ENCODE measurements at places on chromosomes 7 and 10. TPM values are rescaled to one million over a fixed set of nuclear protein-coding genes. Genes with fewer than 3 reads are reported as not detected.

The GPER1 gene
- total RNA-seq = 3.9 TPM

The WNT16 gene
- total RNA-seq = not detected

The FEZF1 gene
- total RNA-seq = not detected

The MSS51 gene
- total RNA-seq = 3.5 TPM

The KIAA1549 gene
- 1.8 TPM for total RNA-seq

The TUBB8 gene
- not detected for total RNA-seq

The CPN1 gene
- total RNA-seq = not detected

The KCND2 gene
- total RNA-seq = 0.99 TPM

The SLC26A5 gene
- not detected for total RNA-seq

The MYL7 gene
- not detected for total RNA-seq

The SOSTDC1 gene
- 0.63 TPM for total RNA-seq

- H3K27ac ChIP-seq = no peak overlapping the region
- DNase-seq = no peak
- no peaks in the 10 kb centered on the region for H3K27me3 ChIP-seq
- H3K4me3 ChIP-seq = no peak overlapping the region
- no peaks in the 10 kb centered on the region for H3K36me3 ChIP-seq
- H3K4me1 ChIP-seq = no peaks in the 10 kb centered on the region
Measured at GRCh38 chr10:60594476-60595051, 183.7 kb upstream of the CDK1 start.

DNA sequence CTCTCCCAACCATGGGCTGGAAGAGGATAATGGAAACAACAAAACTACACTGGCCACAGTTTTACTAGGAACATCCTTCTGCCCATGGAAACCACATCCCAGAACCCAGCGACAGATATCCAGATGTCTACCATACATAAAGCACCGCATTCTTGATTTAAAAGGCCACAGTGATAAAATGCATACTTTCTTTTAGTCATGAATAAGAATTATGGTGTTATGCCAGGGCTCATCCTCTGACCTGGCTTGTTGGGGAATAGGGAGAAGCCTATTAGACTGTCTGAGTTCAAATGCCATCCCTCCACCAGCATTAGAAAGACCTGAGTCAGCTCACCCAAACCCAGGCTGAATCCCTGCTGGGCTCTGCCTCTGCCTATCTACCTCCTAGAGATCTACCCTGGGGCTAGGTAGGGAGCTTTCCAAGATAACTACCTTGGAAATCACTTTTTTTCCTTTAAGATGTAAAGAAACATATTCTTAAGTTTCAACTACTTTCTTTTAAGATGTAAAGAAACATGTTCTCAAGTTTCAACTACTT lies 5.2 kb downstream of the ABCA13 start:
- no peak overlapping the region for H3K27ac ChIP-seq
- H3K36me3 ChIP-seq = no peaks in the 10 kb centered on the region
- DNase-seq = no peak
- H3K4me3 ChIP-seq = no peak overlapping the region
- H3K27me3 ChIP-seq = no peaks in the 10 kb centered on the region

GRCh38 chr7:47513741-47514241 lies 68.1 kb downstream of the TNS3 start:
- no peak for DNase-seq
- H3K27ac ChIP-seq = no peak overlapping the region
- H3K36me3 ChIP-seq = no peaks in the 10 kb centered on the region
- H3K4me1 ChIP-seq = peaks cover 22% of the 10 kb centered on the region
- H3K27me3 ChIP-seq = no peaks in the 10 kb centered on the region

GRCh38 chr10:104273899-104274575 lies 5.1 kb downstream of the GSTO2 start:
- H3K27me3 ChIP-seq = no peaks in the 10 kb centered on the region
- no peaks in the 10 kb centered on the region for H3K36me3 ChIP-seq
- DNase-seq = no peak
- no peak overlapping the region for H3K27ac ChIP-seq
- peaks cover 11% of the 10 kb centered on the region for H3K4me1 ChIP-seq

DNA sequence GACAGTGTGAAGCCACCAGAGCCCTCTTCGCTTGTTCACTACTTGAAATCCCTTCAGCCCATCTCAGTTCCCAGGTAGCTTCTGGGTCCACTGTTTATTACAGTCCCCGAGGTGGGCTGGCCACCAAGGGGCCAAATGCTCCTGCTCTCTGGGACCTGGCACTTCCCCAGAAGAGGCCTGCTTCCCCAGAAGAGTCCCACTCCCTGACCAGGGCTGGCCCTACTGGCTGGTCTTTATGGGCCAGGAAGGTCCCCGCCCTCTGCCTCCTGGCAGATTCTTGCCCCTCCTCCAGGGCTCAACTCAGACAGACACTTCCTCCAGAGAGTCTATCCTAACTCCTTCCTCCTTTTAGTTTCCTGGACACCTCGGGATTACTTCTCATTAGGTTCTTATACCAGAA lies 70.7 kb upstream of the LRRC18 start:
- no peaks in the 10 kb centered on the region for H3K27me3 ChIP-seq
- H3K36me3 ChIP-seq = no peaks in the 10 kb centered on the region
- no peak overlapping the region for H3K4me3 ChIP-seq
- peaks cover 21% of the 10 kb centered on the region for H3K4me1 ChIP-seq

DNA sequence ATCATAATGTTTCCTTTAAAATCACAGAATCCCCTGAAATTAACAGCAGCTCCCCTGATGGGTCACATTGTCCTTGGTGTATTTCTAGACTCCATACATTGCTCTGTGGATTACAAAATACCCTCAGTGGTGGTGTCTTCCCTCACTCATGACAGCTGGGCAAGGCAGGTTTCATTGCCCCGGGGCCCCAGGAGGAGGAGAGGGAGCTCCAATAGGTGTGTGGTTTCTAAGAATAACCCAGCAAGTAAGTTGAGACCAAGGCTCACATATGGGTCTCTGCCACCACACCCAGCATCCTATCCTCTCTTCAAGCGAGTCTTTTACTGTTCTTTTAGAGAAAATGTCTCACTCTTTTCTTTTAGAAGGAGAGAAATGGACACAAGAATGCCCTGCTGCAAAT lies 63.6 kb downstream of the PKD1L1 start:
- H3K27me3 ChIP-seq = no peaks in the 10 kb centered on the region
- H3K36me3 ChIP-seq = no peaks in the 10 kb centered on the region
- H3K27ac ChIP-seq = no peak overlapping the region
- no peaks in the 10 kb centered on the region for H3K4me1 ChIP-seq
- DNase-seq = no peak

DNA sequence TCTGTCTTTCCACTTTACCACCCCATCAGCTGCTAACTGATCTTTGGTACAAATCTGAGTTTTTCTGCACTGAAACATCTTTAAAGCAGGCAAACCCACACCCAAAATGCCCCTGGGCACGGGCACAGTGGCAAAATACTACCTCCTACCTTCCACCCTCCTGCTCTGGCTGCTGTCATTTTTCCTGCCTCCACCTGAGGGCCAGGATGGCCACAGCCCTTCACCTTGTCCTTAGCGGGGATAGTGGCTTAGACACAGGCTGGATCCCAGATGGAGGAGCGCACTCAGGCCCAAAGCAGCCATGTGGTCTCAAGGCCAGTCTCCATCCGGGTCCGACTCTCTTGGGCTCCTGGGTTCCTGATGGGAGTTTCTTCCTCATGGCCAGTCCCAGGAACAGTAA lies 98.3 kb downstream of the HIF1AN start:
- H3K27ac ChIP-seq = no peak overlapping the region
- no peak for DNase-seq
- H3K4me1 ChIP-seq = no peaks in the 10 kb centered on the region
- no peak overlapping the region for H3K4me3 ChIP-seq
- no peaks in the 10 kb centered on the region for H3K36me3 ChIP-seq
- no peaks in the 10 kb centered on the region for H3K27me3 ChIP-seq

DNA sequence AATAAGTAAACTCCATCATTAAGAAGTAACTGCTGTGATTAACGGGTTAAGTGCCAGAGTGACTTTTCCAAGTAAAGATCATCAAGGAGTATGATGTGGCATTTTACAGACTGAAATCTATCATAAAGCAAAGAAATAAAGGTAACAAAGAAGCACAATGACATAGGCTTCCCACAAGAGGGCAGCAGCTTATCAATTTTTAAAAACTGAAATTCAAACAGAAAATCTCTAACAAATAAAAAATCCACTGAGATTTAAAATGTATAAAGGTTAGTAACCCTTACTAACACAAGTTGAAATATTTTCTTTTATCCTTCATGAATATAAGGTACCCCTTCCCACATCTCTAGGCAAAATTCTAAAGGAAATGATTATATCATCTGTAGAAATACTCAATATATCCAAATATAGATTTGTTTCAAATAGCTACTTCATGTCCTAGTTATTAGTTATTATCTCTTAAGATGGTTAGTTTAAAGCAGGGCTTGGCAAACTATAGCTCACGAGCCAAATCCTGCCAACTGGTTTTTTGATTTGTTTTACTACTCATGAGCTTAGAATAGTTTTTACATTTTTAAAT lies 29.2 kb downstream of the FAM3C start:
- no peak for DNase-seq
- no peak overlapping the region for H3K27ac ChIP-seq
- peaks cover 2% of the 10 kb centered on the region for H3K36me3 ChIP-seq
- H3K27me3 ChIP-seq = no peaks in the 10 kb centered on the region
- H3K4me3 ChIP-seq = no peak overlapping the region

DNA sequence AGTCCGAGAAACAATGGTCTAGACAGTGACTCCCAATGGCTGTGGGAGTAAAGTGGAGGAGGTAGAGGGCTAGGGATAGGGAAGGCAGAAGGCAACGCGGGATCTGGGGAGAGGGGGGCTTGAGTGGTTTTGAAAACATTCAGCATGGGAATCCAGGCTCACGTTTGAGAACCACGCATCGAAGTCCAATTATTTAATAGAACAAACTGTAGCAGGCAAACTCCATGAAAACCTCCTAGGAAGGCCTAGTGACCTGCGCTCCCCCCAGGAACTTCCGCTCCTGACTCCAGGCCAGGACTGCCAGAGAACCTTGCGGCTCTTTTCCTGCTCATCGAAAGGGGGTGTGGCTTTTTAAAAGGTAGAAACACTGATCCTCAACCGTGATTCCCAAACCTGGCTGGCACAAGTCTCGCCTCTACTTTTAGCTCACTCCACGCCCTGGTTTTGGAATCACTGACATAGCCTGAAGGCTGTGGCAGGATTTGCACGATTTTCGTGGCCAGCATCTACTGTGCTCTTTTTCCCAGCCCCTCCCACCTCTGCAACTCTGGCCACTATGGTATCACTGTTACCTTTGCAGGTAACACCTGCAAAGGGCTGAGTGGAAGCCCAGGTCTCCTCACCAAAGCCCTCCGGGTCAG lies 43.4 kb downstream of the MYOF start:
- H3K27ac ChIP-seq = peak overlapping the region; percentile 97
- peaks cover 92% of the 10 kb centered on the region for H3K4me1 ChIP-seq
- no peaks in the 10 kb centered on the region for H3K36me3 ChIP-seq
- no peaks in the 10 kb centered on the region for H3K27me3 ChIP-seq
- H3K4me3 ChIP-seq = no peak overlapping the region
- no peak for DNase-seq

DNA sequence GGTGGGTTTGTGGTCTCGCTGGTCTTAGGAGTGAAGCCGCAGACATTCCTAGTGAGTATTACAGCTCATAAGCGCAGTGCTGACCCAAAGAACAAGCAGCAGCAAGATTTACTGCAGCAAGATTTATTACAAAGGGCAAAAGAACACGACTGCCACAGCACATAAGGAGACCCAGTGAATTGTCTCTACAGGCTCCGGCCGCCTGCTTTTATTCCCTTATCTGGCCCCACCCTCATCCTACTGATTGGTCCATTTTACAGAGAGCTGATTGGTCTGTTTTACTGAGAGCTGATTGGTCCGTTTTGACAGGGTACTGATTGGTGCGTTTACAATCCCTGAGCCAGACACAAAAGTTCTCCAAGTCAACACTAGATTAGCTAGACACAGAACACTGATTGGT lies 82.1 kb downstream of the VIPR2 start:
- no peaks in the 10 kb centered on the region for H3K36me3 ChIP-seq
- H3K4me1 ChIP-seq = no peaks in the 10 kb centered on the region
- H3K4me3 ChIP-seq = peak overlapping the region; percentile 67
- no peaks in the 10 kb centered on the region for H3K27me3 ChIP-seq
- H3K27ac ChIP-seq = no peak overlapping the region
- no peak for DNase-seq
